ENCODE measurements at places on chromosomes 16 and 17. TPM values are rescaled to one million over a fixed set of nuclear protein-coding genes. Genes with fewer than 3 reads are reported as not detected.

Gene IRF8
- total RNA-seq = 0.29 TPM

Gene ZNF205
- 10.9 TPM for total RNA-seq

Gene HCRT
- total RNA-seq = not detected

Gene NUDT21
- 121 TPM for total RNA-seq

Gene RUNDC1
- total RNA-seq = 22.5 TPM

Gene MYL4
- 0.16 TPM for total RNA-seq

Gene AOC2
- 2.2 TPM for total RNA-seq

Gene TBC1D3G
- total RNA-seq = not detected

Gene ACAP1
- total RNA-seq = 3.9 TPM

Gene MKS1
- 10.7 TPM for total RNA-seq

Gene LYZL6
- total RNA-seq = not detected

Gene CSNK2A2
- 64.4 TPM for total RNA-seq

Gene LPO
- total RNA-seq = not detected

Gene JMJD8
- total RNA-seq = 77.0 TPM

Gene IRX3
- 5.2 TPM for total RNA-seq

Gene KRT33A
- total RNA-seq = not detected

Gene ZSWIM7
- total RNA-seq = 41.9 TPM

Gene VWA3A
- total RNA-seq = 0.03 TPM

Gene NTN1
- 0.50 TPM for total RNA-seq

Gene GLIS2
- total RNA-seq = 31.1 TPM

Gene RBFOX1
- not detected for total RNA-seq

Gene BAIAP3
- 0.79 TPM for total RNA-seq

Gene PIK3R5
- not detected for total RNA-seq

Gene CDK3
- total RNA-seq = 5.8 TPM

Gene ZG16
- total RNA-seq = not detected

Gene GRAPL
- not detected for total RNA-seq

Gene ADORA2B
- 15.3 TPM for total RNA-seq

Gene WNT9B
- total RNA-seq = not detected

Gene RAB26
- total RNA-seq = 3.9 TPM

Gene KCNH4
- total RNA-seq = 0.43 TPM

Gene KCNJ12
- total RNA-seq = 1.1 TPM
